ENCODE measurements at places on chromosomes 7 and 10.
A peak's percentile ranks its signal among the peaks of the same experiment; 100 is the strongest.

- no peak for DNase-seq
Observed at GRCh38 chr10:103967448-103968071, 620 bp downstream of the SLK start.

- DNase-seq, result no peak
Observed at GRCh38 chr7:47582764-47583738, 1.1 kb upstream of the TNS3 start.

- no peak for DNase-seq
Observed at GRCh38 chr10:119246862-119247549, 39.6 kb downstream of the GRK5 start.

DNA sequence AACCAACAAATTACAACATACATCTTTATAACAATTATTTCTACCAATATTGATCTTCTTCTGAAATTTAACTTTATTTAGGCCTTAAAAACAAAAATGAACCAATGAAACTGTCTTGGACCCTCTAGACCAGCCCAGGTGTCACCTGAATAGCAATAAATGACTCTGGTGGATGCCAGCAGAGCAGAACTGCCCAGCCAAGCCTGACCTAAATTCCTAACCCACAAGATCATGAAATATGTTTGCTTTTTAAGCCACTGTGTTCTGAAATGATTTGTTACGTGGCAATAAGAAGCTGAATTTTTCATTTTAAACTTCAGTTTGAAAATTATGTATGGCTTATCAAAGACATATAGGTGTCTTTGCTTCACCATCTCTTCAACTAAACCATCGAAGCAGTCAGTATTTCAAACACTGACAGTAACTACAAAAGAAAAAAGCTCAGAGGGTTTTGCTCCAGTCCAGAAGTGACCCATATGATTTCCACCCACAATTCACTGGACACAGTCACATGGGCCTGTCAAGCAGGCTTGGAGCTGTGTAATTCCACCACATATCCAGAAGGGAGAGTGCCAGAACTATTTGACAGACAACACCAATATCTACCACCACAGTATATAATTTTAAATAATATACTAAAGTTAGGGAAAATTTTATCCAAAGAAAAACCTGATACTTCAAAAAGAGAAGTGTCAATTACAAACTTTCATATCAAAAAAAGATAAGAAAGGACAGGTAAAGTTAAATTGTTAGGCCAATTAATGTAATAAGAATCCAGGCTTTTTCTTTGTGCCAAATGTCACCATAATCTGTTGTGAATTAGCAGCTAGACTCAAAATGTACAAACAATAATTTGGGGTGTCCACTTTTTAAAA is 94.5 kb downstream of the KMT2C start:
- peak; percentile 3 for DNase-seq

- no peak for DNase-seq
Observed at GRCh38 chr10:53111529-53111928, 338.9 kb upstream of the MBL2 start.

- no peak for DNase-seq
Observed at GRCh38 chr10:132297526-132297925, 10.2 kb downstream of the STK32C start.

DNA sequence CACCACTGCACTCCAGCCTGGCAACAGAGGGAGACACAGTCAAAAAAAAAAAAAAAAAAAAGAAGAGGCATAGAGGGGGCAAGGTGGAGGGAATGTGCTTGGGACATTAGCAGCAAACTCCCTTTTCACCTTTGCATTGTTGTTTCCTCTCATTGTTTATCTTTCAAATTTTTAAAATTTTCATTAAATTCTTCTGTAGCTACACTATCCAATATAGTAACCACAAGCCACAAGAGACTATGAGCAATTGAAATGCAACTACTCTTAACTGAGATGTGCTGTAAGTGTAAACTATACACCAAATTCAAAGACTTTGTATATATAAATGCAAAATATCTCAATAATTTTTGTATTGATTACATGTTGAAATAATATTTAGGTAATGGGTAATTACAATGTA is 43.4 kb downstream of the EBLN1 start:
- DNase-seq, result no peak

DNA sequence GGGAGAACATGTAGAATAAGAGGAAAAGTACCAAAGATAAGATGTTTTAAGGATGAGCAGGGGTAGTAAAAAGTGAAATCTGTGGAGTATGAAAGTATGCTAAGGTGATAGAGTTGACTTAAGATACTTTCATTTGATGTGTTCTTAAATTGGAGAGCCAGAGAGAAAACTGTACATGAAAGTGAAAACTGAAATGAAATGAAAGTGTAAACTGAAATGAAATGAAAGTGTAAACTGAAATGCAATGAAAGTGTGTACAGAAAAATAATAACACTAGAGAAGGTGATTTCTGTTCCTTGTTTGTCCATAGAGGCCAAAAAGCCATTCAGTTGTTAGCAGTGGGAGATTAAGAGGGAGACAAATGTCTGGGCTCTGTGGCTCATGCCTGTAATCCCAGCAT is 17.5 kb downstream of the AHR start:
- no peak for DNase-seq
